ENCODE measurements at places on chromosomes 3 and 15.

DNA sequence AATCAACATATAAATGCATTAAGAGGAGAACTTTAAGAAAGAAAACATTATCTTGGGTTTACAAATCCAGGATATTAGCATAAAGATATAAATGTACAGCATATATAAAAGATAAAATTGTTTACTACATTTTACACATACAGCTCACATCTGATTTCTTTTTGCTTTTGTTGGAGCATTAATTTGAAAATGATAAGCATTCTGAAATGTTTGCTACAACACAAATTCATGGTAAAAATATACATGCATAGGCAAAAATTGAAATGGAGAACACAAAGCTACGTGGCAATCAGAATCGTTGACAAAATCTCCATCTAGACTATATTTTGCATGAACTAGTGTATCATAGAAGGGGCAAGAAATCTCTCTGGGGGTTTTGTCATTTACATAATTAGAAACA is 159.1 kb downstream of the TIGIT start:
- DNase-seq = no peak

GRCh38 chr15:84740691-84741090 is 7.7 kb upstream of the ZNF592 start:
- no peak for DNase-seq

DNA sequence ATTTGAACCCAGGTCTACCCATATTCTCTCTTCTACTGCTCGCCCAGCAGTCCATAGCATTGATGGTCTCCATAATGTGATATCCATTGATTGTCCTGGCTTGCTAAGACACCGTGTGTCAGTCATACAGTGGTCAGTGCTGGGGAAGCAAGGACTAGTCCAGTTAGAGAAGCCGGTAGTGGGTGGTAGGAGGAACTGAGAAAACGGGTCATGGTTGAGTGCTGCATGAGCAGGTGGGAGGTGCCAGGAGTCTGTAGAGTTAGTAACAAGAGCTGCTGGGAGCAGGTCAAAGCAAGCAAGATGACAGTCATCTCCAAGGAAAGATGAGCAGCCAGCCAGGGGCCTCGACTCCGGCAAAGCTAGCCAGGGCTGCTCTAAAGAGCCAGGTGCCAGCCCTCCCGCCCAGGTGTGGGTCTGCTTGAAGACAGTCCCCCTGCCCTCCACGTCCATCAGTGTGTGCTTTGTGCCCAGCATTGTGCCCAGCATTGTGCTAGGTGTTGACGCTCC is 29.5 kb upstream of the USP3 start:
- DNase-seq = no peak

DNA sequence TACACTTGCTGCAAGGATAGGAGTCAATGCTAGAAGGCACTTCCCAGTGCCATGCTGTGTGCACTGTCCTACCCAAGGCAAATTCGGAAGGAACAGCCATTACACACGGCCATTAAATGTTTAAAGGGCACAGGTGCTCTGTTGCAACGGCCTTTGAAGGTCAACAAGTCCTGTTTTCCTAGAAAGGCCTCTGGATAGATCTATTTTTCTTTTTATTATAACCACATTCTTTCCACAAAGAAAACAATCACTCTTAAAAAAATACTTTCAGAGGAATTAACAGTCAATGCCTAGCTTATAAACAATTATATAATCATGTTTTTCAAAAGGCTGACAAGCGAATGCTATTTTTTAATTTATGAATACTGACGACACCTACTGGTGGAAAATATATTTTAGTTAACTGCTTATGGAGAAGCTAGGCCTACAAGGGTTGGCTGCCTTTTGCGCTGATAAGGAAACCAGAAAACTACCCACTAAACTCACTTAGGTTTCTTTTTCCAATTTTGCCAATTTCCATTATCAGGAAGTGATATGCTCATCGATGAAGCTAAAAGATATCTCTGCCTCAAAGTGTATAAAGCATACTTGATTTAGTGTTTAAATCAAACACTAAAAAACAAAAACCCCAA is 2.4 kb downstream of the ARHGEF3 start:
- no peak for DNase-seq

GRCh38 chr15:75672646-75673425 is 25.1 kb downstream of the SNX33 start:
- no peak for DNase-seq
